OCI-M1 (cell line): ENCODE measurements at places on chromosomes 4 and X.
A peak's percentile ranks its signal among the peaks of the same experiment; 100 is the strongest.

DNA sequence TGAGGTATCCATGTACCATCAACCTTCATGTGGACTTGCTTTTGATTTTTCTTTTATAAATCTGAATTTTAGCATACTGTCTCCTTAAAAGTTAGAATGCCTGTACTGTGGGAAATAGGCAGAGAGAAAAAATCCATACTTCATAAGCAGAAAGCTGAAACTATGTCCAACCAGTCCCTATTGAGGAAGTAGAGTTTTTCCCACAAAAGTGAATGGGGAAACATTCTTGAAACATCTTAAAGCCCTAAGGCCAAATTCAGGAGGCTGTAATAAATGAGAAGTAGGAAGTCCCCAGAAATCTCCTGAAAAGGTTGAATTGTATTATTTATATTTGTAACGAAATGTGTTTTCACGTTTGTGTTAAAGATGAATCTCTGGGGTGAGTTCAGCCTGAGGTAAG, 56.3 kb downstream of the ENOX2 start:
- DNase-seq: no peak

DNA sequence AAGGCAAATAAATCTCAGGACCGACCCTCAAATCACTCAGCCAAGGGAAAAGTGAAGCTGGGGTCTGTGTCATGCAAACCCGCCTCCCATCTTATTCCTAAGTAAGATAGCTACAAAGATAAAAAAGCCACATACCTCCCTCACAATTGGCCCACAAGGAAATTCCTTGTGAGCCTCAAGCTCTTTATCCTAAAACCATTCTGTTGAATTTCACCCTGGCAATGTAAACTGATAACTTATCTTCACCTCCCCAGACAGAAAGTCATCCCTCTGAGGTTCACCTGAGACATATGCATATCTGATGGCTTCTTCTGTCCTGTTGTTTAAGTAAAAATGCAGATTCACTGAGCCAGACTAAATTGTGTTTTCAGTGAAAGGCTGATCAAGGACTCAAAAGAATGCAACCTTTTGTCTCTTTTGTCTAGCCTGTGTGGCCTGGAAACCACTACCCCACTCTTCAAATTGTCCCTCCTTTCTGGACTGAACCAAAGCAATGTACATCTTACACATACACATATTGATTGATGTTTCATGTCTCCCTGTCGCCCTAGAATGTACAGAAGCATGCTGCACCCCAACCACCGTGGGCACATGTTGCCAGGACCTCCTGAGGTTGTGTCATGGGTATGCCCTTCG, 91.3 kb downstream of the MFAP3L start:
- DNase-seq: peak; percentile 21

- DNase-seq: peak; percentile 78
Observed at GRCh38 chr4:150573534-150573933, 8.4 kb upstream of the MAB21L2 start.

DNA sequence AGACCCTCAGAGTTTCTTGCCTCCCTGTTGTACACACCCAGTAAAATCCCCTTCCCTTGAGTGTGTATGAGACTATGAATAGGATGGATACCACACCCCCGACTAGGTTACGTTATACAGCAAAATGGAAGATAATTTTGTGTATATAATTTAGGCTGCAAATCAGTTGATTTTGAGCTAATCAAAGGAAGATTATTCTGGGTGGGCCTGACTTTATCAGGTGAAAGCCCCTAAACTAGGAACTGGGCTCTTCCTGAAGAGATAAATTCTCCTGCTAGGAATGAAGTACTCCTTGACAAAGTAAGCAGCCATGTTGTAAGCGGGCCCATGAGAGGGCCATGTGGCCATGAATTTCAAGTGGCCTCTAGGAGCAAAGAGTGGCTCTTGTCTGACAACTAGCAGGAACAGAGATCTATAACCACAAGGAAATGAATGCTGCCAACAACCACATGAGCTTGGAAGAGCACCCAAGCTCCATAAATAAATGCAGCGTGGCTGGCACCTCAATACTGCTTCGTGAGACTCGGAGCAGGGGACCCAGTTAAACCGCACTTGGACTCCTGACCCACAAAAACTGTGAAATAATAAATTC, 646.4 kb downstream of the IL1RAPL1 start:
- no peak for DNase-seq

DNA sequence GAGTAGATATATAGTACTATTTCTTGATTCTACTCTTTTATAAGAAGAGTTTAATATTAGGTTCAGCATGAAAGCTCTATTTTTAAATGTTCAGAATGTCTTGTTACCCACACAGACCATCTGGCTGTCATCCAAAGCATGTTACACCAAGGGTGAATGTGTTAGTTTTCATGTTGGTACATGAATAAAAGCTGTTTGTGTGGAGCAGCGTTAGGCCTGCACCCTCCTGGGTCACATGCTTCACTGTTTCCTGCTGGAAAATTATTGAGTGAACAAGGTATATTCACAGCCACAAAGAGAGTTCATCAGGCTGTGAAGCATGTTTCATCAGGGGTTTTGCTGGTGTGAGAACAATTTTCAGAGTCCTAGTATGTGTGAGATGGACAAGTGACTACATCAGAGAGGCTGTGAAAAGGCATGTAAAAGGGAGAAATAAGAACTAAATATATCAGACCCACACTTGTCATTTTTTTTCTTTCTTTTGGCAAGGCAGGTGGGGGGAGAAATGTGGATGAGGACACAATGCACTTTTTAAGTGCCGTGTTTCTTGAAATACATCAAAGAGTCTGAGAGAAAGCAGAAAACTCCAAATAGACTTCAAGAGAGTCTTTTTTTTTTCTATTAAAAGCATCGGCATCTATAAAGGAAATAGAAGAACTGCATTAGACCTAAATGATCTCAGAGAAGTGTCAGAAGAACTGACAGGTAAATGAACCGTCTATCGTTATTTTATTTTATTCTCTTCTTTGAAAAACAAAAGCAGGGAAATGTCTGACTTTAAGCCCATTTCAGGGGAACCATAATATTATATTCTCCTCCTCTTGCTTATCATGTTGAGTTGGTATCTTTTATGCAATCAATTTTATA, 2429.7 kb downstream of the PCDH7 start:
- no peak for DNase-seq

DNA sequence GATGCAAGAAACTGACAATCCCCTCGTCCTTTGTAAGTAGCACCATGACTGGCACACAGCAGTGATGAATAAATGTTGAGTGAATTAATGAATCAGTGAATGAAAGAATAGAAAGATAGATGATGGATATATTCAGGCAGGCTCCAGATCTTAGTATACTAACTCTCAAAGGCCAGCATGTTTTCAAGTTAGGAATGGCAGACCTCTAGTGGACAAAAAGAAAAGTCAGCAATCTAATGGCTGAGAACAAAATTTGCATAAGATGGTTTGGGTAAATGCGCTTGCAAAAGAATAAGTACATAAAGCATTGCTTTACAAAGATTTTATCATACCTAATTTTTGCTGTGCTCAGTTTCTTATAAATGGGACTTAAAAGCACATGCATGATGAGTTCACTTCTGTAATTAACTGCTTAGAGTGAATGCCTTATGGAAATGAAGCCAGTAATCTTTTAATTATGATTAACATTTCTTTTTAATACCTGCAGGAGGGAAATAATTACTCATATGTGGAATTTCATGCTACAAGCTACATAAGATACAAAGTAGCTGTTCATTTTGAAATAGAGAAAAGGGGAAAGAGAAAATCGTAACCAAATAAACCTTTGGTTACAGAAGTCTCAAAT, 126.9 kb upstream of the GPRIN3 start:
- peak; percentile 63 for DNase-seq

DNA sequence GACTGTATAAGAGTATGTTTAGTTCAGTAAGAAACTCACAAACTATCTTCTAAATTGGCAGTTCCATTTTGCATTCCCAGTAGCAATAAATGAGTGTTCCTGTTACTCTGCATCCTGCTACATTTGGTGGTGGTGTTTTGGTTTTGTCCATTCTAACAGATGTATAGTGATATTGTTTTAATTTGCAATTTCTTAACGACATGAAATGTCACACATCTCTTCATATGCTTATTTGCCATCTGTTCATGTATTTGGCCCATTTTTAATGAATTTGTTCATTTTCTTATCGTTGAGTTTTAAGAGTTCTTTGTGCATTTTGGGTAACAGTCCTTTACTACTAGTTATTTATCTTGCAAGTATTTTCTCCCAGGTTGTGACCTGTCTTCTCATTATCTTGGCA, 232.2 kb downstream of the TMA16 start:
- no peak for DNase-seq

DNA sequence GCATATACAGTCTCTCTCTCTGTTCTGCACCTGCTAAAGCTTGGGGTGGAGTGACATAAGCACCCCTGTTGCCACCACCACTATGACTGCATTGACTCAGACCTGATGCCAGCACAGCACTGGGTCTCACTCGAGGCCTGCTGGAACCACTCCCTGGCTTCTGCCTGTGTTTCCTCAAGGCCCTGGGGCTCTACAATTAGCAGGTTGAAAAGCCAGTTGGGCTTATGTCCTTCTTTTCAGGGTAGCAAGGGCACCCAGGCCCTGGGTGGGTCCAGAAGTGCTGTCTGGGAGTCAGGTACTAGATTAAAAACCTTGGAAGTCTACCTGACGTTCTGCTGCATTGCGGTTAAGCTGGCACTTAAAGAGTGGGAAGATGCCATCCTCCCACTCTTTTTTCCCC, 50.5 kb upstream of the MAGEC3 start:
- no peak for DNase-seq

- peak; percentile 35 for DNase-seq
Observed at GRCh38 chrX:119236623-119237561, 807 bp downstream of the PGRMC1 start.

GRCh38 chr4:85968945-85969819, 390.7 kb downstream of the MAPK10 start:
- peak; percentile 88 for DNase-seq

- peak; percentile 19 for DNase-seq
Observed at GRCh38 chr4:53307819-53308780, 57.8 kb downstream of the SCFD2 start.

DNA sequence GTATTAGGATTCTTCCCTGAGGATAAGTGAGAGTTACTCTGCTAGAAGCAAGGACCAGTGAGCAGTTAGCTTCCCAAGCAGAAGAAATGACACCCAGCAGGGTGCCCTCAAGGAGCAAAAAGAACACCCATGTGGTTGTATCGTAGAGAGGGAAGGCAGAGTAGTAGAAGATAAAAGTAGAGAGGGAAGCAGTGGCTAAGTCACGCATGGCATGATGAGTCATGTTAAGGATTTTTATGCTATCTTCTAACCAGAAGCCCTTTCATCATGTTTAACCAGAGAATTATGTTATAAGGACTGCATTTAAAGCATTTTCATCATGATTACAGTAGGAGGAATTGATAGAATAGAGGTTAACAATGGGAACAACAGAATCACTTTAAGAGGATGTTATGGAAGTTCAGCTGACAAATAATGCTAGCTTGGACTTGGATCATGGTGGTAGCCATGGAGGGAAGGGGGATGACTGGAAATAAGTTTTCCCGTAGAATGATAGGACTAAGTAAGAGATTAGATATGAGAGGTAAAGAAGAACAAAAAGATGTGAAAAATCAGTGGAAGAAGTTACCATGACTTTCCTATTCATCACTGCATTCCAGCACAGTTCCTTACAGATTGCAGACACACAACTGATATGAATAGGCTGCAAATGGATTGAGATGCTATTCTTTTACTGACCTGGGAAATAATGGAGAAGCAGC, 383.5 kb upstream of the INTU start:
- DNase-seq: peak; percentile 87

GRCh38 chr4:1730532-1731135, 9.3 kb downstream of the TACC3 start:
- no peak for DNase-seq

GRCh38 chrX:20742106-20742505, 475.4 kb upstream of the RPS6KA3 start:
- DNase-seq: no peak

DNA sequence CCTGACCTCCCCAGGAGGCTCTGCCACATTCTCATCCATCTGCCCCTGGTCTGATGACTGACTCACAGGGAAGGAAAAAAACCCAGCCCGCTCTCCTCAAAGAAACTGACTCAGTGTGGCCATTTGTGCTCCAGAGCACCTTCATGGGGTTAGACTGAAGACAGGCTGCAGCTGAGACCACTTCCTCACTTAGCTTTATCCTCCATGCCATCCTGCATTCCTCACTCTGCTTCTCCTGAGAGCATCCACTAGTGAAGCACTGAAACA, 35.9 kb upstream of the HPSE start:
- DNase-seq: no peak

DNA sequence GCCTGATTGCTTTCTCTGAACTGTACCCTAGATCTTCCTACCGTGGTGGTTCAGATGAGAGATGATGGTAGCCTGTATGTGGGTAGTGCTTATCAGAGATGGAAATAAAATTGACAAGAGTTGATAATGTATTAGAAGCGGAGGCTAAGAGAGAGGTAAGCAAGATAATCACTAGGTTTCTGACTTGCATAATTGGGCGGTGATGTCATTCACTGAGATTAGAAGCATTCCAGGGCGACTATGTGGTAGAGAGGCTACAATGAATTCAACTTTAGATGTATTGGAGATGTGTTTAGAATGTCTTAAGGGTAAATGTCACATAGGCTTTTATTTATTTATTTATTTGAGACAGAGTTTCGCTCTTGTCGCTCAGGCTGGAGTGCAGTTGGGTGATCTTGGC, 415 bp upstream of the TENM3 start:
- DNase-seq: no peak

DNA sequence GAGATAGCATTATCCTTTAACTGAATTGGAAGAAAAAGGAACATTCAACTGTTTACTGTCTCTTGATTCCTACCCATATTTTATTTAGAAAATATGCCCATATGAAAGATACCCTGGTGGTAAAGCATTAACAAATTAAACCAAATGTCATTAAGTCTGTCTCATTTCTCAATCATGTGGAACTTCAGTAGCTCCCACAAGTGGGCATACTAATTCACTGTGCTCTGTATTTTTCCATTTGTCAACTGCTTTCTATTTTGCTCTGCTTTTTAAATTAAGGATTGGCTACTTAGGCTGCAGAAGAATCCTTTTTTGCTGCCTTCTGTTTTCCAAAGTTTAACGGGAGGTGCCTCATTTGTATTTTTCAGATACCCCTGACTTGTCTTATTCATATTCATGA, 77.2 kb downstream of the DDIT4L start:
- DNase-seq: no peak

GRCh38 chr4:124964251-124964650, 251.7 kb upstream of the ANKRD50 start:
- DNase-seq: no peak

- DNase-seq: peak; percentile 70
Observed at GRCh38 chrX:47384502-47384901, 14.1 kb downstream of the ZNF157 start.

GRCh38 chr4:172480471-172480870, 667.3 kb downstream of the GALNTL6 start:
- no peak for DNase-seq
